T-helper 2 cell treated with Interferon-gamma antibody and Interleukin-4, amounts not matched to agents 5 μg/mL and 100 μg/mL, for 36 hours (primary cell): ENCODE measurements at places on chromosomes 16 and 17.

- no peak for DNase-seq
These were observed 149.0 kb upstream of the FAM20A start for GRCh38 chr17:68750208-68750562.

DNA sequence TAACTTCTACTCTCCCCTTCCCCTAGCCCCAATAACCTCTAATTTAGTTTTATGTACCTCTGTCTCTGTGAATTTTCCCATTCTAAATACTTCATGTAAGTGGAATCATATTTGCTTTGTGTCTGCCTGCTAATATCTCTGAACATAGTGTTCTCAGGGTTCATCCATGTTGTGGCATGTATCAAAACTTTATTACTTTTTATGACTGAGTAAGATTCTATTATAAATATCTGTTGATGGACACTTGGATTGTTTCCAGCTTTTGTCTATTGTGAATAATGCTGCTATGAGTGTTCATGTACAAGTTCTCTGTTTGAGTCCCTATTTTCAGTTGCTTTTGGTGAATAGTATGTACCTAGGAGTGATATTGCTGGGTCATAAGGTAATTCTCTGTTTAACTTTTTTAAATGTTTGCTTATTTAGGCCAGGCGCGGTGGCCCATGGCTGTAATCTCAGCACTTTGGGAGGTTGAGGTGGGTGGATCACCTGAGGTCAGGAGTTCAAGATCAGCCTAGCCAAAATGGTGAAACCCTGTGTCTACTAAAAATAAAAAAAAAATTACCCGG is 92.8 kb downstream of the CHD9 start:
- no peak for DNase-seq

DNA sequence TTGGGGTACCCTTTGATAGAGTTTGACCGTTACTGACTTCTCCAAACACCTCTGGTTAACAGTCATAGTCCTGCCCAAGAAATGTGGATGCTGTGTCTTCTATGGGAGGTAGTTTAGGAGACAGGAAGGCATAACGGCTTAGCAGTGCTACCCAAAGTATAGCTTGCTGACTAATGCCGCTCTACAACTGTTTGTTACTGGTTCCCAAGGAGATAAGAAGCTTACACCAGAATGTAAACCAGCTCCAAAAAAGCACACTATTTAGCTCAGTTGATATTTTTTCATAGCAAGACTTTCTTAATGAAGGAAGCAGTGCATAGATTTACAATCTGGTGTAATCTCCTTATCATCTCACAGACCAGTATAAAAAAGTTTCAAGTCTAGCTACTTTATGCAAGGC is 95.7 kb downstream of the HS3ST3B1 start:
- DNase-seq = no peak

- no peak for DNase-seq
These were observed 30.4 kb upstream of the FOXK2 start for GRCh38 chr17:82489117-82489516.

DNA sequence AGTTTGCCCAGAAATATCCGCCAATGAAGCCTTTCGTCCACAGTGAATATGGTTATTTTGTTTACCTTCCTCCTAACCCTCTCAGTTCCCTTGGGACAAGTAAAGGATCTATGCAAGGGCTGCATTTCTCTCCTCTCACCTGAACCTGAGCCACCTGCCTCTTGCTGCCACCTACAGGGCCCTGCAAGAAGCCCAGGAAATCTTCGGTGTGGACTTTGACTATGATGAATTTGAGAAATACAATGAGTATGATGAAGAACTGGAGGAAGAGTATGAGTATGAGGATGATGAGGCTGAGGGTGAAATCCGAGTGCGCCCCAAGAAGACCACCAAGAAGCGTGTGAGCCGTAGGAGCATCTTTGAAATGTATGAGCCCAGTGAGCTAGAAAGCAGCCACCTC is 14.0 kb downstream of the SUPT6H start:
- DNase-seq = no peak

- peak; percentile 79 for DNase-seq
These were observed 3.6 kb downstream of the CORO1A start for GRCh38 chr16:30186782-30187555.
